Ovary (tissue), 10 donors: ENCODE measurements at places on chromosomes 7 and 10.

DNA sequence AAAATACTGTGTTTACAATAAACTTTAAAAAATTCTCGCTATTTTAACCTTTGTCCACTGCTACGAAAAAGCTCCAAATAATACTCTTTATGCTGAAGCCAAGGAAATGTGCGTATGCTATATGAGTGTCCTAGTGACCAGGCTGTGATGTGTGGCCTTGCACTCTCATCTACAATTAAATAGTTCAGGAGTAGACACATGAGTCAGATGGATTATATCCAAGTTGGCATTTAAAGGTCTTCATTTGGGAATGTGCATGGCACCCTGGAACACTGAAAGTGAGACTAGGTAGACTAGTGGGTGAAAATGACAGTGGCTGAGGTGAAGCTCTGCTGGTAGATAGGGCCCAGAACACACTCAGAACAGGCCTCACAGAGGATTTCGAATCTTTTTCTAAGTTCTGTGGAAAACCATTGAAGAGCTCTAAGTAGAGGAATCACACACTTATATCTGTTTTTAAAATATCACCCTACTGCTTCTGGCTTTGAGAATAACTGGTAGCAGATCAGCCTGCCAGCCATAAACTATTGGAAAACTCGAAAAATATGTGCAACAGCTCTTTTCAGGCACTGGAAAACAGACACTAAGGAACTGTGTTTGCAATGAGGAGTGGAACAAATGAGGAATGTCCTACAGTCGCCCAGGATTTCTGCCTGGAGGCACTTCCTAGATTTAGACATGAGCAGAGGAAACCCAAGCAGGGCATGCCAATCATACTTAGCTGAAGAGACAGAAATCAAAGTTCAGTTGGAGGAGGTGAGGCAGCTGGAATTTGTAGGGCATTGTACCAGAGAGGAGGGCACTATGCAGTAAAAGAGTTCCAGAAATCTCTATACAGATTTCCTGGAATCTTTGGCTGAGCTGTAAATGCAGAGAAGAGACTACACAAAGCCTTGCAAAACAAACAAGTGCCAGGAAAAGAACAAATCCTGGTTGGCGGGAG, 603.8 kb upstream of the LRRTM3 start:
- no peak for DNase-seq

GRCh38 chr7:155665957-155666287, 21.5 kb downstream of the RBM33 start:
- DNase-seq: no peak

- no peak for DNase-seq
Measured at GRCh38 chr7:109956916-109957315, 1134.0 kb upstream of the LRRN3 start.

GRCh38 chr7:27245124-27245797, 2.7 kb downstream of the EVX1 start:
- no peak for DNase-seq

DNA sequence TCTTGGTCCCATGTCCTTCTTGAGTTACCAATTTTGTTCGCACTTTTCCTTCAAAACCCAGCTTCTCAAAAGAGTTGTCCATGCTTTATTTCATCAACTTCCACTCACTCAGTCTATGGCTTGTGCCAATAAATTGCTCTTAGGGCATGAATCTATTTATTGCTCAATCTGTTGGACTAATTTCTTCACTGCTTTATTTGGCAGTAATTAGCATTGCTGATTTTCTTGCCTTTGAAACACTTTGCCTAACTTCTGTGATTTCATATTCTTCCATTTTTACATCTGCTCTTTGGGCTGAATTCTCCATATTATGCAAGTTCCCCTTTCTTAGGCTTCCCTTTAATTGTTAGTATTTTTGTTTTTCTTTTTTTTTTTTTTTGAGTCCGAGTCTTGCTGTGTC, 16.8 kb downstream of the DLD start:
- DNase-seq: no peak

- DNase-seq: peak; percentile 30
Measured at GRCh38 chr10:132637477-132638129, 100.0 kb downstream of the INPP5A start.

DNA sequence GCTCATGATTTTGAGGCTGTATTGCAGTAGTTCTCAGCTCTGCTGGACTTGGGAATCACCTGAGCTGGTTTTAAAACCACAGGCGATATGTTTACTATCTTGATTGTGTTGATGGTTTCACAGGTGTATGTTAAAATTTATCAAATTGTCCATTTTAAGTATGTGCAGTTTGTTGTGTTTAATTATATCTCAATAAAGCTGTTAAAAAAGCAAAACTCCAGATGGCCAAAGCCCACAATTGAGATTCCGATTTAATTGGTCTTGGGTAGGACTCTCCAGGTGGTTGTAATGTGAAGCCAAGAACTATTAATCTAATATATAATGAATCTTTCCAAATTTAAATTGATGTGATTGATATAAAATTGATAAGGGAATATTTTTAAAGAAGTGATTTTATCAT, 48.6 kb downstream of the NRCAM start:
- no peak for DNase-seq

- DNase-seq: no peak
Measured at GRCh38 chr7:34031156-34031555, 125.8 kb downstream of the BMPER start.
